ENCODE measurements at places on chromosomes 3 and 15.

GRCh38 chr3:123449997-123450604 is 1.2 kb upstream of the ADCY5 start:
- DNase-seq = no peak

GRCh38 chr3:59876533-59877062 is 826.8 kb upstream of the CFAP20DC start:
- DNase-seq = no peak

DNA sequence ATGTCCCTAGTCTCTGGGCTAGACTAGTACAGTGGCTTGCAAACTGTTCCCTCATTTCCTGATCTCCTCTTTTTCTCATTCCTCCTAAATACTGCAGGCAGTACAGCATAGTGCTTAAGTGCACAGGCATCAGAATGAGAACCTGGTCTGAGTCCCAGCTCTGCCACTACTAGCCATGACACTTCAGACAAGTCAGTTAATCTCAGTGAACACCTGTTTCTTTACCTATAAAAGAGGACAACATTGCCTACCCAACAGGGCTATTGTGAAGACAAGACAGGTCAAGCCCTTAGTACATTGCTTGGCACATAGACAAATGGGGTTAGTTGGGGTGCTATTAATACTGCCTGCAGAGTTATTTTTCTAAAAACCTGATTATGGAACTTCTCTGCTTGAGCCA is 113.3 kb downstream of the RYR3 start:
- DNase-seq = no peak

GRCh38 chr3:123285479-123285878 is 83.7 kb downstream of the SEC22A start:
- no peak for DNase-seq

DNA sequence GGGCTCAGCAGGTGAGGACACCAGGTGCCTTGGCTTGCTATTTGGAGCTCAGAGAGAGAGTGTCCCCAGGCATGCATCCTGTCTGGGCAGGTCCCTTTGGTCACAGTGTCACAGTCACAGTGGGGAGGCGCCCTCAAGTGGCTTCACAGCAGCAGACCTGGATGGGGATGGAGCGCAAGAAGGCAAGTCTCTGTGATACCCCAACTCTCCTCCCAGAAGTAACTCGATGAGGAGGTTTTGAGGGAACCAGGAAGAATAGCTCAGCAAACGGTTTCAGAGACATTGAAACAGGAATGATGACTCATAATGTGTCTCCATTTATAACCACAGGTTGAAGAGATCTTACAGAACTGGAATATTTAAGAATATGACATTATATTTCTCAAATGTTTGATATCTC is 66.5 kb upstream of the SH3GL3 start:
- peak; percentile 4 for DNase-seq

GRCh38 chr15:33565094-33565493 is 254.3 kb downstream of the RYR3 start:
- no peak for DNase-seq

DNA sequence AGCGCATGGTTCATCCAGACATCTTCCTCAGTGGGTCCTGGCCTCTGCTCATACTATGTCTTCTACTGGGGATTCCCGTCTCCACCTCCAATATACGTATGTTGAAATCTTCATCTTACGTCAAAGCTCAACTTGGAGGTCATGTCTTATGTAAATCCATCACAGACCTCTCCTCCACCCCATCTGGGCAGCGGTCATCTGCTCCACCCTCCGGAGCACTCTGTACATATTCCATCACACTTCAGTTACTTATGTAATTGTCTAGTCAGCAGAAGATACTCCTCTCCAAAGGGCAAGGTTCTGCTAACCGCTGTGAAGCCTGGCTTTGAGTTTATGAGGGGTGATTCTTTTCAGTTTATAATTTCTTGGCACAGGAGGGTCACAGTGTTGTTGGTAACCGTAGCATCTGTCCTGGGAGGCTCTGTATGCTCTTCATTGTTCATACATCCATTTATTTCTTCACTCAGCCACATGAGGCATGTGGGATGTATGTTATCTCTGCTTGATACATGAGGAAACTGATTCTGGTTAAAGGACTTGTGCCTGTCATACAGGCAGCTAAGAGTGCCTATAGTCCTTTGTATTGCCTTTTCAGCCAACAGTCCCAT is 22.1 kb downstream of the MAP2K1 start:
- DNase-seq = no peak

DNA sequence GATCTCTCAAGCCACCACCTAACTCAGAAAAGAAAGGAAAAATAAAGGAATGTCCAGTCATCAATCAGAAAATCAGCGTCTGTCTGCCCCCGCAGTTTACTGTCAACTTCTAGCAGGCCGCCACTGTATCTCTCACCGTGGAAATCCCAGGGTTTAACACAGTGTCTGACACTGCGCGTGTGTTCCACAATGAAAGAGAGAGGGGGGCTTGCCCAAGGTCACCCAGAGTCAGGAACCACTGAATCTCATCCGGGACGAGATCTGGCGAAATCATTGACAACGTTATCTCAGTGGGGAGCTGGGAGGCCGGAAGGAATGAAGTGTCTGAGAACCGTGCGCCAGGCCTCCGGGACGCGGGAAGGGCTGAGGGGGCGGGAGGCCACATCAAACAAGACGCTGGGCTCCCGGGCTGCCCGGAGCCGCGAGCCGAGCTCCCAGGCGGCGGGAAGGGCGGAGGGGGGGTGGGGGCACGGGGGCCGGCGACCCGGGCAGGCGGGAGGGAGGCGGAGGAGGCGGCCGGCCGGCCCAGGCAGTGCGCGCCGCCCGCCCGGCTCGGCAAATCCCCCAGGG is 2.2 kb upstream of the HES1 start:
- no peak for DNase-seq

DNA sequence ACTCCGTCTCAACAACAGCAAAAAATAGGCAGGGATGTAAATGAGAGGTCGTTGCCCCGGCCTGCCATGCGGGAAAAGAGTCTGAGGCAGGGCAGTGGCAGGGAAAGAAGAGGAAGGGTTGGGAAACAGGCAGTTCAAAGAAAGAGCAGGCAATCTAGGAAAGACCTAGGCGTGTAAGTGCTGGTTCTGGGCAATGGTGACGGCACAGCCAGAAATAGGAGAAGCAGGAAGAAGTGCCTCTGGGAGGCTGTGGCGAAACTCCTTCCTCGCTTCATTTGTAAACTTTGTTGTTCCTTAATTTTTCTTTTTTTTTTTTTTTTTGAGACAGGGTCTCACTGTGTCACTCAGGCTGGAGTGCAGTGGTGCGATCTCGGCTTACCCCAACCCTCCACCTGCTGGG is 4.3 kb downstream of the SLC51A start:
- DNase-seq = no peak

DNA sequence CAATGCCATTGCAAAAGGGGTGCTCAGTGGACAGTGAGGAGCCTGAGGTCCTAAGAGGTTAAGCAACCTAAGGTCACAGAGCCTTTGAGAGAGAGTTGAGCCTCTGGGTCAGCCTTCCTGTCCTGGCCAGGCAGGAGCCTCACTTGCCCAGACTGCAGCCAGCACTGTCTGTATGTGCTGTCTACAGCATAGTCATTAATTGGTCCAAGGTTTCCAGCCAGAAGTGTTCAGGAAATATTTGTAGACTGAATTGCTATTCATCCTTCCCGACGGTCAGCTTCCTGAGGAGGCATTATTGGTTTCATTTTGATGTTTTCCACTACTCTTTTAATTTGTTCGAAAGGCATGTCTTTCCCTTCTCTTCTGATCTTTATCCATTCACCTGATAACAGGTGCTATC is 8.1 kb downstream of the SEC13 start:
- no peak for DNase-seq

DNA sequence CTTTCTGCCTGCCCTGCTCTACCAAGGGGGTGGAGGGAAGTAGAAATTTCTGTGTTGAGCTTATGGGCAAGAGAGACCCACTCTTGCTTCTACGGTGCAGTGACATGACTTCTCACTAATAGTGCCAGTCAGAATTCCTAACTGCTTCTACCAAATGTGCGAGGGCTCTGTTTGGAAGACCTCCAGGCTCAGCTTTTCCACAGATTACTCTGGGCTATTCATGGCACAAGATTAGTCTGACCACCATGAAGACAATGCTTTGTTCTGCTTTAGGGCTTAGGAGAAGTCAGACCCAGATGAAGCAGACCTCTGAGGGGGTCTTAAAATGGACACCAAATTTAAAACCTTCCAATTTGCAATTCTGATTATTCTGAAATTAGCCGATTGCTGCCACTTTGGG is 195.9 kb upstream of the TBC1D5 start:
- no peak for DNase-seq

DNA sequence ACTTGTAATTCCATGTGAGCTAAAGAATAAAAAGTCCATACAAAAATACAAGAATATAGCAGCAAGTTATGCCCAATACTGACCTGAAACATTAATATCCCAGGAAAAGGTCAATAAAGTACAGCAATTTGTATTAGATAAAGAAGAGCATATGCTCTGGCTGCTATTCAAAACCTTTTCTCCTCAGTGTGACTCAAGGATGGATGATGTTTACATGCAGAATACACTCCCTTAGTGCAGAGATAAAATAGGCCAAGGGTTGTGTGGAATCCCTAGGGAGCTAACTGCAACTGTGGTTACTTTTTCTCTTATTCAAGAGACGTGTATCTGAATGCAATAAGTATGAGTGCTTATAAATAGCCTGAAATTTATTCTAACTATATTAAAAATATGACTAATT is 78.7 kb downstream of the SLC9A9 start:
- no peak for DNase-seq

DNA sequence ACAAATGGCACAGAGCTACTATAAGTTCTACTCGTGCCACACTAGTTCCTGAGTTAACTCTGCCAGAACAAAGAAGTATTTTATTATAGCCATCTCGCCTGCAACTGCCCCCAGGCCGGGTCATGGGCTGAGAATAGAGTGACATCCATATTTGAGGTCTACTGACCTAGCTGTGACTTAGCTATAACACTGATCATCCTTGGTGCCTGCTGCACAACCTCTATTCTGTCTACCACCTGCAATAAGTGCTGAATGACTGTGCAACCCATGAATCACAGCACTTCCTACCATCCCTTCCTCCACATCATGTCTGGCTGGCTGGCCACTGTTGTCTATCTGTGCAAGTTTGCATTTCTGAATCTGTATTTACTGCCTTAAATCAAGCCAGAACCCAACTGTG is 506.5 kb upstream of the TBL1XR1 start:
- peak; percentile 0 for DNase-seq

- DNase-seq = no peak
Measured at GRCh38 chr3:182364323-182364722, 429.0 kb upstream of the ATP11B start.

DNA sequence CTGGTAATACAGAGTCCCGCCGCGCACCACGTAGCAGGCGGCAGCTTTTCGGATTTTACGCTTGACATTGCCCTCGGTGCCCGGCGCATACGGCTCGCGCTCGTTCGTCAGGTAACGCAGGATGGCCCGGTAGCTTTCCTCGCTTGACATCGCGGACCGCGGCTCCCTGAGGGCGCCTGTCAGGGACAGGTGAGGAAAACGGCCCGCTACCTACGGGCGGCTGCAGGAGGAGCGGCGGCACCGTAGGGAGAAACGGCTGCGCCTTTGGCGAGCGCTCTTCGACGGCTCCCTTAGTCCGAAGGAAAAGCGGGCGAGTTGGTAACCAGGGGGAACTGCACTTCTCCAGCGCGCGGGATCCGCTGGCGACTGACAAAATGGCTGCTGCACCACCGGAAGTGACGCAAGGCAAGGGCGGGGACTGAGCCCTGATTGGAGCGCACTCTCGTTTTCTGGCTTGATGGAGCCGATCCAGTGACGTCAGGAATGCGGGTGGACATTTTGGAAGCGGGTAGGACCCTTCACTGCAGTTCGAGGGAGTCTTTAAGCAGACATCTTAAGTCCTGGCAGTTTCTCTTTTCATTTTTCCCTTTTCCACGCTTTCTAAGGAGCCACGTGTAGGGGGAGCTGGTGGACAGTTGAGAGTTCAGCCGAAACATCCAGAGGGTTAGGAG is at the start of gene ZBTB11:
Gene ZBTB11 (minus strand): TSS at position 368 of the 671 bp plus-strand sequence. CDS start 218 bp downstream, at position 150.
- peak; percentile 100 for DNase-seq

DNA sequence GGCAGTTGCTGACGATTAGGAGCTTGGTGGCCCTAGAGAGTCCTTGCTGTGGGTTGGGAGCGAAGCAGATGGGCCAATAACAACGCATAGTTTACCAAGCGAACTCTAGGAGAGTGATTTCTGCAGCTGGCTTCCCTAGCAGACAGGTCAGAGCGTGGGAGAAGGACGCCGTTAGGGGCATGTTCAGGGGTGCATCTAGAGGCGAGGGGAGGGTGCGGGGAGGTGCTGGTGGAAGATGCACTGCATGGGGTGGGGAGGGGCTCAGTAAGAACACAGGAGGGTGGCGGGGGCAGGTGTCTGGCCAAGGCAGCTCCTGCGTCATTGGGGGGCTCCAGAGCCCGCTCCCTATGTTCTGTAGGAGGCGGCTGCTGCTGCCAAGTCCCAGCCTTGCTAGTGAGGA is 8.9 kb downstream of the APBA2 start:
- DNase-seq = no peak

- DNase-seq = no peak
Measured at GRCh38 chr15:79433276-79433990, 1.3 kb downstream of the MINAR1 start.

DNA sequence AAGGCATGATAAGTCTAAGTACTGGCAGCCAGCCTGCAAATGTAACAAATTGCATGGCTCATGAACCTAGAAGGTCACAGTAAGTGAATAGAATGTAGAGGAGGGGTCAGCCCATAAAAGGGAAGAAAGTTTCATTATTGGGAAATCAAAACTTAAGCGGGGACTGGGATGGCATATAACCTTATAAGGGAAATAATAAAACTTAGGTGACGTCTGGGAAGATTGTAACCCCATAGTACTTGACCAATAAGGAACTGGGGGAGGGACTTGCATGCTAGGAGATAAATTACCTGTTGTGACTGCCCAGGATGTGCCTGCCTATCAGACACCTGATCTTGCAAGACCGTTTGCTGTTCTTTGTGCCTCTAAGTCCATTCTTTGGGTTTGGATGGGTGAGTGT is 28.1 kb upstream of the MCTP2 start:
- no peak for DNase-seq

GRCh38 chr3:193552923-193553322 is 1.8 kb downstream of the ATP13A4 start:
- no peak for DNase-seq

DNA sequence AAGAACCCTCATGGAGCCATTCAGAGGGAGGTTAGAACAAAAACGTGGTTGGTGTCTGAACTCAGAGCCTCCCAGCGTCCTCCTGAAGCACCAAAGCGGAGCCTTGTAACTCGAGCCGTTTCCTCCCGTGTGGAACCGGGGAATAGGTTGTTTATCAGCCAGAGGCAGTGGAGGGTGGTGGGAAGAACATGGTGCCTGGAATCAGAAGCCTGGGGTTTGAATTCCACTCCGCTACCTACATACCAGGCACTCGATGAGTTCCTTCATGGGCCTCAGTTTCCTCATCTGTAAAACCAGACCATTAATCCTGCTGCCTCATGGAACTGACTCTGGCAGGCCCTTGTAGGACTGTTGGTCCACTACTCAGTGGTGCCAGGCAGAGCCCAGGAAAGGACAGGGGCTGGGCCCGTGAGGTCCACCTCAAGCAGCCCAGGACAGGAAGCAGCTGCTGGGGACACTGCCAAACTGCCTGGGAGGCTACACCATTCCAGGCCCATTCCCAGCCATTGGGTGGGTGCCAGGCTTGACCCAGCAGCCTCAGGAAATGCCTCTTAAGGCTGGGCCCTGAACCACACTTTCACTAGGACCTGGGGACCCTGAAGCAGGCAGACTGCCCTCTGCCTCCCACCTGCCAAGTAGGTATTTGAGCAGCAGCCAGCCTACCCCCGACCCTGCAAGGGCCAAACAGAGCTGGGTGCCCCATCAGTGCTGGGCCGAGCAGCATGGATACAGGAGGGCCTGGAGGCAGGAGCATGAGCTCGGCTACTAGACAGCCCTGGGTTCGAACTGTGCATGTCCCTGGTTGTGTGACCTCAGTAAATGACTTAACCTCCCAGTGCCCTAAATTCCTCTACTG is 33.4 kb downstream of the PRKCD start:
- DNase-seq = no peak

- DNase-seq = no peak
Measured at GRCh38 chr3:45683417-45684326, 5.5 kb upstream of the SACM1L start.

Data from stimulated activated CD4-positive, alpha-beta T cell treated with anti-CD3 and anti-CD28 coated beads, Interleukin-15, amount 100 ng/mL, for 48 hours (primary cell).